ENCODE measurements at places on chromosomes 2 and 18.

DNA sequence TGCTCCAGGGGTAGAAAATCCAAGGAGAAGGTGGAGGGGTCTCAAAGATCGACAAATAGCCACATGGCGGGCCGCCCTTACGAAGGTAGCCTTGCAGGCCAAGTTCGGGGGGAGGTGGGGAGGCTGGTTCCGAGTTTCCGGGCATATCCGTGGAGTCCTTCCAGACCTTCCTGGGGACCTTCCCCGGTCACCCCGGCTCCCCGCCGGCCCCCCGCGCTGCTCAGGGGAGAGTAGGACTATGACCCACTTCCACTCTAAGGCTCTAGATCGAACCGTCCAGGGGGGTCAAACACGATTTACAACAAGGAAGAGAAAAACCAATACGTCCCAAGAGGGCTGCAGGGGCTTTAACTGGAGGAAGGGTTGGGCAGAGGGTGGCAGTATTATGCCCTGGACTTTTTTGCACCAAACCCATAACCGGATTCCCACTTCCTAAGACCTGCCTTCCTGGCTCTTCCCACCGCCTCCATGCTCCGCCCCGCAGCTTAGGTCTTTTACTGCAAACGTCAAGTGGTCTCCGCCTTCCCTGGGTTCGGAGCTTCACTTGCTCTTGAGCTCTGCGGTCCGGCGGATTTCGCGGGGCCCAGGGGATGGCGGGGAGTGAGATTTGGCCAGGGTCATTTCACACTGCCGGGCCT is 779 bp upstream of the LYPD6 start:
- DNase-seq, result no peak

DNA sequence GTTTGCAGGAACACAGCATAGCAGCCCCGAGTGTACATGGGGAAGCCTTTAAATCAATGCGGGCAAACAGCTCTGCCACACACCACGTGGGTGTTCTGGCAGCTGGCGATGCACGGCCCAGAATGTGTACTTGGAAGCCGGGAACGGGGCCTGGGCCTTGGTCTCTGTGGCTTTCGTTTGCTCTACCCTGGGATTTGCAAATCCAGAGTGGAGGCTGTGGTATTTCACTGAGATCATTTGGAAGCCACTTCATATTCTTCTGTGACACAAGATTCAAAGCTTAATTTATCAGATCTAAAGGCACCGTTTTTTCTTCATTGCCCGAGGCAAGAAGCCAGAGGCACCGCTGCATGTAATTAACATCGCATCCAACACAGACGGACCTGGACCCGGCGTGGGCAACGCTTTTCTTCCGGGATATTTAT is 246.3 kb upstream of the MYT1L start:
- DNase-seq, result peak; percentile 72

- peak; percentile 56 for DNase-seq
Observed at GRCh38 chr2:20650393-20650876, 463 bp downstream of the HS1BP3 start.

DNA sequence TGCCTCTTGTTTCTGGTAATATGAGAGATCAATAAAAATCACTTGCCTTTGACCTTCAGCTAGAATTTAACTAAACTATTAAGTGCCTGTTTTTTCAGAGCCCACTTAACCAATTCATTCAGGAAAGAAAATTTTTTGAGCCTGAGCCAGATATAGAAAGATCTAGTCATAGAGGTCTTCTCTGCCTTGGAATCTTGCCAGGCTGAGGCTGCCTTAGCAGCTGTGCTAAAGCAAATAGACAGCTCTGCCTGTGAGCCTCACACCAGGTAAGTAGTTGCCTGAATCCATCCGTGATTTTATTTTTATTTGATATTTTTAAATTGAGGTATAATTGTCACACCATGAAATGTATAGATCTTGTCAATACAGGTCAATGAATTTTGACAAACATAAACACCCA is 27.4 kb downstream of the EVX2 start:
- no peak for DNase-seq

GRCh38 chr2:23626701-23627230 is 241.8 kb downstream of the KLHL29 start:
- no peak for DNase-seq

- DNase-seq, result no peak
Observed at GRCh38 chr18:22606563-22607283, 189.0 kb upstream of the CTAGE1 start.

- no peak for DNase-seq
Observed at GRCh38 chr2:232484628-232485347, 2.8 kb downstream of the ECEL1 start.

- DNase-seq, result no peak
Observed at GRCh38 chr2:119315241-119315925, 51.3 kb downstream of the C2orf76 start.

GRCh38 chr2:216683846-216684245 is 11.5 kb downstream of the IGFBP5 start:
- peak; percentile 38 for DNase-seq

DNA sequence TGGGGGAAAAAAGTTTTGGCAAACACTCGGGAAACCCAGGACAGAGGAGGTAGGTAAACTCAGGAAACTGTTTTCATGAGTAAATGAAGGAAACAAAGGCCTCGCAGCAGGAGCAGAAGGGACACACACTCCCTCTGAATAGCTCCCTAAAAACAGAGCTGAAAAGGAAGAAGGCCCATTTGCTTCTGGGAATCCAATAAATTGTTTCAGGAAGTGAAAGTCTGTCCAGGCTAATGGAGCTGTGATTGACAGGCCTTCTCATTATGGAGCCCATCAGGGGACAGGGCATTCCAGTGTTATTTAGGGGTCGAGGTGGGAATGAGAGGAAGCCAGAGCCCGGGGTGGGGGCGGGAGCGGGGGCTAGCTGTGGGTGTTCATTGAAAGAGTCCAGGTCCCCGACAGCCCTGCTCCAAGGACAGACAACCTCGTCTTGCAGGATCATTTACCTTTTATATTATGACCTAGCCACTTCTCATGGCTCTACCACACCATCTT is 81.2 kb downstream of the GBX2 start:
- DNase-seq, result no peak

DNA sequence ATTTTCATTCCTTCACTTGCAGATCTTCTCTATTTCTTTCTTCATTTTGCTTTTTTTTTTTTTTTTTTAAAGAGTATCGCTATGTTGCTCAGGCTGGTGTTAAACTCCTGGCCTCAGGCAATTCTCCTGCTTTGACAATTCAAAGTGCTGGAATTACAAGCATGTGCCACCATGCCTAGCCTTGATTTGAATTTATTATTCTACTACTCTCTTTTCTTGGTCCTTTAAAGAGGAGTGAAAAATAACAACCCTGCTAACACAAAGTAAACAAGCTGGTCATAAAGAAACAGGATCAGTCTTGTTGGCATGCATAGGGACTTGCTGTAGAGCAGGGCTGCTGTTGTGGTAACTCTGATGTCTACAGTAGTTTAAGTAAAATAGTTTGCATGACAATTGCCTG is 1615.3 kb upstream of the ZEB2 start:
- no peak for DNase-seq

DNA sequence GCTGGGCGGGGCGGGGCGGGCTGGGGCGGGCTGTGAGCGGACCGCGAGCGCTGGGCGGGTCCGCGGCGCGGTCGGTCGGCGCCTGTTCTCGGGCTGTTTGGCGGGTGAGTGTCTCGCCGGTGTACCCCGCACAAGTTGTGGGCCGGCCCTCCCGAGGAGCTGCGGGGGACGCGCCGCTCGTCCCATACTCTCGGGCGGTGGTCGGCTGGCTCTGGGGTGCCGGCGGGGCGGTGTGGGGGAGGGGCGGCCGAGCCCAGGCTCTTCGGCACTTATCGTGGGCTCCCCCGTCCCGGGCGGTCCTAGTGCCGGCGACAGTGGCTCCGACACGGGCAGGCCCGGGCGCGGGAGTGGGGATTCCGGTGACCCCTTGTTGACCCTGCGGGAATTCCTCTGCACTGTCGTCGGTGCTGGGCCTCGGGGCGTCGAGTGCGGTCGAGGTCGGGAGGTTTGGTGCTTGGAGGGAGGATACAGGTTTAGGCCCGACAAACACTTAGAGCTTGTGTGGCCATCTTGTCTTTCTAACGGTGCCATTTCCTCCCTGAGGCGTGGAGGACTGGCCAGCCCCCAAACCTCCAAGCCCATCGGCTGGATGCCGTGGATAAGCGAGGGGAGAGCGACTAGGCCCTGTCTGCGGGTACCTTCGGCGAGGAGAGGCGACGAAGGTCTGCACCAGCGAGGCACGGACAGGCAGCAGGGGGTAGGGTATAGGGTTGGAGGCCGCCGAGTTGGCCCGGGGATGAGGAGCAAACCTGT is at the start of gene SEPTIN2:
Gene SEPTIN2, plus strand, starts transcription at position 47 of the 753 bp plus-strand sequence. CDS start 8,308 bp downstream, outside the sequence.
- DNase-seq, result no peak

GRCh38 chr2:53782676-53783075 is 4.1 kb downstream of the ASB3 start:
- no peak for DNase-seq

- no peak for DNase-seq
Observed at GRCh38 chr18:27311114-27311513, 126.0 kb upstream of the CHST9 start.

GRCh38 chr2:200338692-200339091 is 32.2 kb downstream of the SPATS2L start:
- no peak for DNase-seq

GRCh38 chr18:65659312-65659711 is 91.5 kb upstream of the CDH7 start:
- DNase-seq, result no peak

DNA sequence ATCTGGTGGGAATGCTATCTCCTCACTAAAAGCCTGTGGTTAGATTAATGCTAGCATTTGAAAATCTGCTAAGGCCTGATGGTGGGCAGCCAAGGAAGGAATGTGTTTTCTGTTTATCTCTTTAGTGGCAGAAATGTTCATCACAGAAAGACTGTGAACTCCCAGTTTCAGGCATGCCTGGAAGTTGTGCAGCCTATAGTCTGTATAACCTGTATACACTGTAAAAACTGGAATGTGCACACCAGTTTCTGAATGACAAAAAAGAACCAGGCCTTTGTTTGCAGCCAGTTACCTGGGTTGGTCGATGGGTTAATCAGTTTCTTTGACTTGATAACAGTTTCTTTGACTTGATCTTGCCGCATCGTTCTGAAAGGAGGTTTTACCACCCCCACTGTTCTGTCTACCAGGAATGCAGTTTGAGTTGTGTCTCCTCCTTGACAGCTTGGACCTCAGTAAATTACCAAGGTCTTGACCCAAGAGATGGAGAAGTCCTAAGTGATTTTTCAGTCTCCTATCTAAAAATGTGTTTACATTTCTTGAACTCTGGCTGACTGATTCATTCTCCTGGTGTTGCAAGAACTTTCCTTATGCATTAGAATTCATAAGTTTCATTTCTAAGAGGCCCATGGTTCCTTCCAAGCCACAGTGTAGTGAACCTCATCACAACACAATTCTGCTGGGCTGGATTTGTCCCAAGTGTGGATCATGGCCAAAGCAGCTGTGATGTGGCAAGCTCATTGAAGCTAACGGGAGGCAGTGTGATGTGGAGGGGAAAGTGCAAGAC is 62.2 kb downstream of the KIAA2012 start:
- DNase-seq, result peak; percentile 42

DNA sequence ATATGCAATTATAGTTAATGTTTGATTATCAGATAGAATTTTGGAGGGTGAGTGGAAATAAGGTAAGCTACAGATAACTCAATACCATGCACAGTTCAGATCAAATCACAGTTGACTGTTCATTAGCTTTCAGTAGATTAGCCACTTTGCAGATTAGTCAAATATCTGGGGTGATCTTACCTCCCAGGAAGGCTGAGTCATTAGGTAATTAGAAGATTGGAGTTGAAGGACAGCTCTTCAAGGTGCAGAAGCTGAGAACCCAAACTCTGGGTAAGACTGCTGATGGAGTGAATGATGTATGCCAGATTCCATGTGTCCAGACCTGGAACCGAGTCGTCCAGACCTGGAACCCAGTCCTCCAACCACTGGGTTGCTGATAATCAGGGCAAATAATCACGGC is 262.8 kb upstream of the UBE2E3 start:
- no peak for DNase-seq

- DNase-seq, result no peak
Observed at GRCh38 chr2:218872645-218873358, 7.8 kb upstream of the WNT10A start.

- DNase-seq, result no peak
Observed at GRCh38 chr2:75047189-75047991, 88.9 kb downstream of the POLE4 start.

DNA sequence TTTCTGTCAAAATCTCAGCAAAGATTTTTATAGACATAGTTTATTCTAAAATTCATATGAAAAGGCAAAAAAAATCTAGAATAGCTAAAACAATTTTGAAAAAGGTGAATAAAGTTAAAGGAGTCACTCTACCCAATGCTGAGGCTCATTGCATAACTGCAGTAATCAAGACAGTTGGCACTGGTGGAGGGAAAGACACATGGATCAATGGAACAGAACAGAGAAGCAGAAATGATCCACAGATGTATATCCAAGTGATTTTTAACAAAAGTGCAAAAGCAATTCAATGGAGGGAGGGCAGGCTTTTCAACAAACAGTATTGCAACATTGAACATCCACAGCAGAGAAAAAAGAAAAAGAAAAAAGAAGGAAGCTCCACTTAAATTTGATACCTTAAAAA is 162.8 kb downstream of the RBM43 start:
- DNase-seq, result no peak

DNA sequence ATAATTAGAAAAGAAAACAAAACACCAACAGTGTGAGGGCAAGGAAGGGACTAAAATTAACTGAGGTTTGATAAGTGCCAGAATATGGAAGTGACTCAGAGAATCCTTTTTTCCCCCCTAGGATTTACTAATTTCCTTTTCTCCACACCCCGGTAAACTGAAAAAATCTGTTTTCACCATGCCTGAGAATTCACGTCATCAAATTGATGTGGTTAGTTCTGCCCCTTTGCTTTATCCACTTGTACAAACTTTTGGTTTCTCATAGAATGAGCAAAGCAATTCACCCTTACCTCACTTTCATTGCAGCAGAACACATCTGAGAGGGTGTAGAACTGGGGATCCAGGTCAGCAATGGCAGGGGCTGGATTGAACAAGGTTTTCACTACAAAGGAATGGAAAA is 57.8 kb downstream of the RBKS start:
- DNase-seq, result no peak

DNA sequence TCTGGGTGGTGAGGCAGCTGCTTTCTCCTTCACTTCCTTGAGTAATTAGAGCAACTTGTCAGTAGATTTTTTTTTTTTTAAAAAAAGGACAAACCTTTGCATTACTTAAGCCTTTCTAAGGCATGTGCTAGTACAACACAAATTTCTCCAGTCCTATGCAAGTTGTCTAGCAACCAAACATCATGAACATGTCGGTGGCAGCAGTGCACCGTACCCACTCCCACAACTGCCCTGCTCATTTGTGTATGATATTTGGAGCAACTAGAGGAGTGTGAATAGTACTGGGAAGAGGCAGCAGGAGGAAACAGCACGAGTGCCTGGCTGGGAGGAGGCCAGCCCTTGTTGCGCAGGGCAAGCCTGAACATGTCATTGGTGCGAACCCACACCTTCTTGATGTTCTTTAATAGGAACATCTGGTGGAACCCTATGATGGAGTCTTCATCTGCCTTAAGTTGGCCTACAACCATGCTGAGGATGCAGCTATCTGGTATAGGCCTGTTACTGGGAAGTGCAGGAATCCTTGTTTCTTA is 238.3 kb downstream of the TDRD15 start:
- DNase-seq, result no peak

GRCh38 chr2:7969756-7970515 is 711.9 kb upstream of the ID2 start:
- DNase-seq, result no peak
